Activated CD4-positive, alpha-beta memory T cell treated with anti-CD3 and anti-CD28 coated beads, Interleukin-2, amount 10 ng/mL, durations not matched to agents 7 days and 5 days (primary cell): ENCODE measurements at places on chromosomes 1 and 21. TPM values are rescaled to one million over a fixed set of nuclear protein-coding genes. Genes with fewer than 3 reads are reported as not detected.
A peak's percentile ranks its signal among the peaks of the same experiment; 100 is the strongest.

DNA sequence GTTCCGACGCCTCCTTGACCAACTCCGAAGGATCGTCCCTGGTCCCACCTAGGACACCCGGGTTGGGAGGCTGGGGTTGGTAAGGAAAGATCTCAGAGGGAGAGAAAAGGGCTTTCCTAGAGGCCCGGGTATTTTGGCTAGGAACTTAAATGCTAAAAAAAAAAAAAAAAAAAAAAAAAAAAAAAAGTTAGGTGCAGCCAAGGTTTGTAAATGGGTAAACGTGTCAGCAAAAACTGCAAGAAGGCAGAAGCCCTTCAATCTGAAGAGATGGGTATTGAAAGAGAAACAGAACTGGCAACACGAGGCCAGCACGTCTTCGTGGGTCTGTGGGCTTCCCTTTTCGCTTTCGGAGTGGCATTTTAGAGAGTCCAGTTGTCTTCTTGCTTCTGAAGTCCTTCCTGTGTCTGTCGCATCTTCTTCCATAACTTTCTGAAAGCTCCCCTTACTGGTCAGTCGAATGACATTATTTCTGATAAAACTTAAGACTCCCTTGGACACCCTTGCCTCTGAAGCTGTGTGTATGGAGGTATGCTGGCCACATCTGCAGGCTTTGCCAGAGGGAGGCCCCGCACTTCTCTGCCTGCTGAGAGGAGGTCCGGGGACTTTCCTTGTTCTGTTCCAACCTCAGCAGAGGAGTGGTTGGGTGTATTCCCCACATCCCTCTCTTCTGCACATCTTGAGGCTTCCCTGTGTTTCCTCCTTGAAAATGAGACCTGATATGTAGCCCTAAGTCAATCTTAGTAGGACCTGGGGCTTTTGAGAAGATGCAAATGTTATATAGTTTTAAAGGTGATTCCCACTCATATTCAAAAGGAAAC is 745 bp downstream of the RCSD1 start:
- DNase-seq: no peak

- DNase-seq: peak; percentile 14
Observed at GRCh38 chr1:20726932-20727745, 5.4 kb downstream of the SH2D5 start.

DNA sequence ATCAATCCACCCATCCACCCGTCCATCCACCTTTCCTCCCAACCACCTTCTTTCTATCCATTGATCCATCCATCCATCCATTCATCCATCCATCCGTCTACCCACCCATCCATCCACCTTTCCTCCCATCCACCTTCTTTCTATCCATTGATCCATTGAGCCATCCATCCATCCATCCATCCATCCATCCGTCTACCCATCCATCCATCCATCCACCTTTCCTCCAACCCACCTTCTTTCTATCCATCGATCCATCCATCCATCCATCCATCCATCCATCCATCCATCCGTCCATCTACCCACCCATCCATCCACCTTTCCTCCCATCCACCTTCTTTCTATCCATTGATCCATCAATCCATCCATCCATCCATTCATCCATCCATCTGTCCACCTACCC is 5.1 kb upstream of the EDN2 start:
- DNase-seq: no peak

DNA sequence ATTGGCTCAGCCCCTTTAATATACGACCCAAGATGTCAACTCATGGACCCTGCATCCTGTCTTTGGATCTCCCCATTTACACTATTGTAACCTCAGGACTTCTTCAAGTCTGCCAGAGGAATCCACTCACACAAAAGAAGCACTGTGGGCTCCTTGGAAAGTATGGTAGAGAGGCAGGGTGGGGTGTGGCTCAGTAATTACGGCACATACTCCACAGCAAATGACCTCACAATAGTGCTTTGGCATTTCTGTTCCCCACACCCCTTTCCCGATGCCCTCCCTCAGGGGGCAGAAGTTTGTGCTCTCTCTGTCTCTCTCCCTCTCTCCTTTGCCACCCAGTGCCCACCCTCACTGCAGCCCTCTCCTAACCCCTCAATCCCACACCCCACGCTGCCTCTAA is 27.8 kb upstream of the IFNAR2 start:
- DNase-seq: no peak

DNA sequence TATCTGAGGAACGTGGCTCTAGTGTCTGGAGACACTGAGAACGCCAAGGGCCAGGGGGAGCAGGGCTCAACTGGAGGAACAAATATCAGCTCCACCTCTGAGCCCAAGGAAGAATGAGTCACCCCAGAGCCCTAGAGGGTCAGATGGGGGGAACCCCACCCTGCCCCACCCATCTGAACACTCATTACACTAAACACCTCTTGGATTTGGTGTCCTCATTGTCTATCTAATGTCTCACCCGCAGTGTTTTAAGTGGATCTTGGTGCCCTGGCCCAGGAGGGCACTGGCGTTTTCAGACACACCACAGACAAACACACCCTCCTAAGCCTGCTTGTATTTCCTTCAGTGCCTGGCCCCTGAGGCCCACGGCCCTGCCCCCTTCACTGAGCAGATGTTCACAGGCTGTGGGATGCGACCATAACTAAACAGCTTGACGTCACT is 2.2 kb upstream of the FALEC start:
- DNase-seq: no peak

DNA sequence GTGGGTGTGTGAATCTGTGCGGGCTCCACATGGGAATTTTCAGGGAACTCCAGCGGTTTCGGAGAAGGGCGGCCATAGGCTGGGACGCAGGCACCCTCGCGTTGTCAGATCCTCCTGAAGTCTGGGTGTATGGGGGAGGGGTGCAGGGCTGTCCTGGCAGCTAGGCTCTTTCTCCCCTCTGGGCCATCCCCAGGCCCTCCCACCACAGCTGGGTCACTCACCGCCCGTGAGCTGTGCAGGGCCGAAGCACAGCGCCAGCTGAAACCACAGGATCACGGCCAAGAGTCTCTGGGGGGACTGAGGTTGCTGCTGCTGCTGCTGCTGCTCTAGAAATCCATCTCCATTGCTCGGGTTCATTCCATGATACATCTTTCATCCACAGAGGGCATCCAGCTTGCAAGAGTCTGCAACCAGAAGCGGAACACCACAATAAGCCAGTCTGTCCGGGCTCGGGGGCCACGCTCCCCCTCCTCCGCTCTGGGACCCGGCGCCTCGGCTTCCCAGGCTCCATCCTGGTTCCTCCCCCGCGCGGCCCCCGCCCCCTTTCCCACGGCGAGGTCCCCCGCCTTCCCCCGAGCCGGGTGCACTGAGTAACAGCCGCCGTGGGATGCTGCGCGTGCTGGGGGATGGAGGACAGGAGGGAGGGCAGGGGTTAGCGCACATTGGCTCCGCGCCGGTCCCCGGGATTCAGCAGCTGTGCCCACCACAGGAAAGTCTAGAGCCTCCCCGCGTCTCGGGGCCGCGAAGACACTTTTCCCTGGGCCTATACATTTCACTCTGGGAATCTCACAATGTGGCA is 720 bp downstream of the SUSD4 start:
- DNase-seq: no peak

DNA sequence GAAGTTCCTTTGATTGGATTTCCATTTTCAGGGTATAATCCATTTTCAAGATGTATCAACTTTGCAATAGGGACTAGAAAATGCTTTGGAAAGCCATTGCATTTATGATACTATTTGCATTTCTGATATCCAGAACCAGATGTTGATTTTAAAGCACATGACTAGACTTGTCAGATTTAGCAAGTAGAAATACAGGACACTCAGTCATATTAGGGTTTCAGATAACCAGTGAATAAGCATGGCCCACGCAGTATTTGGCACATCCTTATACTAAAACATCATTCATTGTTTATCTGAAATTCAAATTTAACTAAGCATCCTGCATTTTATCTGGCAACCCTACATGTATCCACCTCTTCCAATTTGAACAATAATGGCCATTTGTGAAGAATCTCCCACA is 113.3 kb upstream of the DPT start:
- DNase-seq: no peak

DNA sequence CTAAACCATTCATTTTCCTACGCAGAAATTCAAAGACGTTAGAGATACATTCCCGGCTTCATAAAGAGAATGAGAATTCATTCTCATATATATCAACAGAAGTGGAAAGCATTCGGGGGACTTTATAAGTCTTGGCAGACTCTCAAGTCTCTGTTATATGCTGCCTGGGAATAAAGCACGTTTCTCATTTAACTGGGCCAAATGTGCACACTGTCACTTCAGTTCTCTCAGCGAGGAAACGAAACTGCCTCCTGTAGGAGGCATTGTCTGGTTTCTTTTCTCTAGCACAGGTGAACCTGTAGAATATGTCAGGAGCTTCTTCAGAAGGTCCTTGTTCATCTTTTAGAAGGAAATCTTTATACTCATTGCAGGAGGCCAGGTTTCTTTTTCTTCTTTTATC is 367.6 kb downstream of the PTBP2 start:
- no peak for DNase-seq

- DNase-seq: peak; percentile 38
Observed at GRCh38 chr1:167805041-167805556, 83.3 kb downstream of the MPZL1 start.

GRCh38 chr21:14739590-14739989 is 193.5 kb upstream of the SAMSN1 start:
- DNase-seq: no peak

DNA sequence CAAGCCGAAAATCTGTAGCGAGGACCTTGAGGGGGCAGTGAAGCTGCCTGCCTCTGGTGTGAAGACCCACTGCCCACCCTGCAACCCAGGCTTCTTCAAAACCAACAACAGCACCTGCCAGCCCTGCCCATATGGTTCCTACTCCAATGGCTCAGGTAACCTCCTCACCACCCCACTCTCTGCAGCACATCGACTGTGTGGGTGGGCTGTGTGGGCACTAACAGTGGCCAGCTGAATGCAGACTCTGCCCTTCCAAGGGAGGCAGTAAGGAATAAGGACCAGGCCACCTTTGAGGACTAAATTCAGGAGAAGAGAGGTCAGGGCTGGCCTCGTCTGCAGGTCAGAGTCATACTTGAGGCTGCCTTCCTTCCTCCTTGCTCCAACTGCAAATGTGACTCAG is 25.5 kb upstream of the SARS1 start:
- DNase-seq: no peak

DNA sequence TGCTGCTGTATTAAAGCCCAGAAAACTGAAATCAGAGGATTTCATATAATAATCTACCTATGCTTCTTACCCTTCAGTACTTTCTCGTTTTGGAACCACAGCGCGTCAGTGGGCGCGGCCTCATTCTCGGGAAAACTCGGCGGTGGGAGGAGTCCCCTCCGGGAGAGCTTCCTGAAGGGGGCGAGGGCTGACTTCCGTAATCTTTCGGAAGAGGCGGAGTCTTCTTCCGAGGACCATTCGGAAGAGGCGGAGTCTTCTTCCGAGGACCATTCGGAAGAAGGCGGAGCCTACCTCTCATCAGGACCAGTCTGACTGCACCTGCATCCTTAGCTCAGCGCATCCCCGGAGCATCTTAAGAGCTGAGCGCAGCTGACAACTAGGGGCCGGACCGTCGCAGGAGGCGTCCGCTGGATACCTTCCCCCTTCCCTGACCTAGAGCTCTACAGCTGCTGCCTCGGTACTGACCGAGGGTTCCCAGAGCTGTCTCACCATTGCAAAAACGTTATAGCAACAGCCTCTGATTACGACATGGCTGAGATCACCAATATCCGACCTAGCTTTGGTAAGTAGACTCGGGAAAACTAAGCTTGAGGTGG is at the start of gene SYT11:
Gene SYT11 (plus strand): TSS at position 334 of the 596 bp plus-strand sequence. CDS start 195 bp downstream, at position 529.
- DNase-seq: peak; percentile 94

- no peak for DNase-seq
Observed at GRCh38 chr1:230155021-230155420, 88.0 kb downstream of the GALNT2 start.

The CYP2J2 gene
- 2.8 TPM for total RNA-seq

The OR2T5 gene
- not detected for total RNA-seq

The ALPL gene
- not detected for total RNA-seq

The CELA3A gene
- total RNA-seq: not detected

The TSACC gene
- total RNA-seq: not detected

The SELENOF gene
- total RNA-seq: 178 TPM
